ENCODE measurements at places on chromosomes 1 and 21.

GRCh38 chr1:3360646-3361257, 93.7 kb upstream of the ARHGEF16 start:
- H3K36me3 ChIP-seq = no peaks in the 10 kb centered on the region
- no peak overlapping the region for H3K27ac ChIP-seq
- peaks cover 14% of the 10 kb centered on the region for H3K4me1 ChIP-seq
- H3K4me3 ChIP-seq = no peak overlapping the region
- DNase-seq = no peak
- no peaks in the 10 kb centered on the region for H3K27me3 ChIP-seq

DNA sequence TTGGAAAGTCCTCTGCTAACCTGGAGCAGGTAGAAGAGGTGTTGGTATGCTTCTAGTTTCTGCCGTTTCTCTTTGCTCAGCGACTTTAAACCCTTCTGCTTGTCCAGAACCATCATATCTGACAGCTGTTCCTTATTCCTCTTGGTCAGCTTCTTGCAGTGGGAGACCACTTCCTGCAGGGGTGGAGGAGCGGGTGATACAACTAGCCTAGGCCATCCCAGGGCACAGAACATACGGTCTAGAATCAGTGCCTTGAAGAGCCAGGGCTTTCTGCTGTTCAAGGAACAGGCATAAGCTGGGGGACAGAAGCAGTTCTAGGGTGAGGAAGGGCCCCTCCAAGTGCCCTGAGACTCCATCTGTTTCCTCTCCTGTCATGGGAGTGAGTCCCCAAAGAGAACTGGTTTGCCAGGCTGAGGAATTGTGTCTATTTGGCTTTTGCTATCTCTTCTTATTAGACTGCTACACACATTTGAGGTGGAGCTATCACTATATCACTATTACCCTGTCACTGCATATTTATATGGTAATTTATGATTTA, 32.5 kb downstream of the IQGAP3 start:
- DNase-seq = no peak
- no peaks in the 10 kb centered on the region for H3K36me3 ChIP-seq
- H3K4me1 ChIP-seq = peaks cover 5% of the 10 kb centered on the region
- no peaks in the 10 kb centered on the region for H3K27me3 ChIP-seq
- H3K27ac ChIP-seq = no peak overlapping the region

DNA sequence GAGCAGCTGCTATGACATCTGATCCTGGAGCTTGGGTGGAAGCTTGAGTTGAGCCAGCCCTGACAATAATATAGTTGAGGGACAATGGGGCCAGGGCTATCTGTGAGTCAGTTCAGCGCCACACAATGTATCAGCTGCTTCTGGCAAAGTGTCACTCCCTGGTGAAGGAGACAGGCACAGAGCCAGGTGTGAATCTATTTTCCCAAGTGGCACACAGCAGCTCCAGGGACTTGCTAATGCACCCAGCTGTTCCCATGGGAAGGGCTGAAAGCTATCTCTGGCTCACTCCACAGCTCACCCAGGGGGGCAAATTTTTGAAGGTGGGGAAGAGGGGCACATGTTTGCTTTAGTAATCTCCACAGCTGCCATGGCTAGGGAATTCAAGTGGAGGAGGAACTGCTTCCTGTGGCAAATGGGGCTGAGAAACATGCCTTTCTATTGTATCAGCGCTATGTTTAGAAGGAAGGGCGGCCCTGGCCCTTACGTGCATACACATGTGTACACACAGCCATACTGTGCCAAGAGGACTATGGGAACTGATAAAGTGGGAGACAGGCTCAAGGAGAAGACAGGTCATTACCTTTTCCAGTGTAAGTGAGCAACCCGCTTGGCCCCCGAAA, 2.2 kb downstream of the CYB5R1 start:
- H3K27ac ChIP-seq = no peak overlapping the region
- H3K36me3 ChIP-seq = no peaks in the 10 kb centered on the region
- H3K27me3 ChIP-seq = no peaks in the 10 kb centered on the region
- H3K4me3 ChIP-seq = no peak overlapping the region
- DNase-seq = no peak

DNA sequence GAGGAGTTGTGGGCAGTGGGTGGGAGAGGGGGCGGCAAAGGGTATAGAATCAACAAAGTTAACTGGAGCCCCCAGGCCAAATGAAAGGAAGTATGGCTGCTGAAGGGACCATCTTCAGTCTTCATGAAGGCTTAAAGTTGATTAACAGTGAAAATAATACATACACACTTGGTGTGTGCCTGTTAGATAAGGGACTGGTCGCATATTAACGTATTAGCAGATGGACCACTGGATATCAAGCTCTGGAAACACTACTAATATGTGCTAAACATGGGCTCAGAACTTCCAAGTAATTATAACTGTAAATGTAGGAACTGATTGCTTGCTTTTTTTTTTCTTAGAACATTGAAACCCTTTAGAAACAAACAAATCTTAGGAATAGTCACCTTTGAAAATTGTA, 224.7 kb upstream of the KIAA0040 start:
- DNase-seq = no peak
- H3K4me1 ChIP-seq = peaks cover 25% of the 10 kb centered on the region
- no peaks in the 10 kb centered on the region for H3K36me3 ChIP-seq
- H3K27ac ChIP-seq = no peak overlapping the region
- H3K27me3 ChIP-seq = no peaks in the 10 kb centered on the region
- no peak overlapping the region for H3K4me3 ChIP-seq

DNA sequence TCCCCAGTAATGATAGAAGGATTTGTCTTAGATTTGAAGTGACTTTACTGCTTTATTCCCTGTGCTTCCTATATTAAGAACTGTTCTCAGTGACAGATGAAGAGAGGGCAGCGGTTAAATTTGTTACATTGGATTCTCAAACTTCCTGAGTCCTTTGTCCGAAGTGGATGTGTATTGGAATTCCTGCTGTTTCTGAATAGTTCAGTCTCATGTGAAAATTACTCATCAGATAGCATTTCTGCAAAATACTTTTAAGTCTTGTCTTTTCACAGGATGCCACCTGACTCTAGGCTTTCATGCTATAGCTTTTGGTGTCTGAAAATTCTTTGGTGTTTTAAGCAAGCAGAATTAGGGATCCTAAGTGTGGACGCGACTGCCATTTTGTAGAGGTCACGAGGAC, 83.6 kb downstream of the PRDM2 start:
- H3K4me3 ChIP-seq = no peak overlapping the region
- no peak overlapping the region for H3K27ac ChIP-seq
- no peaks in the 10 kb centered on the region for H3K4me1 ChIP-seq
- no peak for DNase-seq

DNA sequence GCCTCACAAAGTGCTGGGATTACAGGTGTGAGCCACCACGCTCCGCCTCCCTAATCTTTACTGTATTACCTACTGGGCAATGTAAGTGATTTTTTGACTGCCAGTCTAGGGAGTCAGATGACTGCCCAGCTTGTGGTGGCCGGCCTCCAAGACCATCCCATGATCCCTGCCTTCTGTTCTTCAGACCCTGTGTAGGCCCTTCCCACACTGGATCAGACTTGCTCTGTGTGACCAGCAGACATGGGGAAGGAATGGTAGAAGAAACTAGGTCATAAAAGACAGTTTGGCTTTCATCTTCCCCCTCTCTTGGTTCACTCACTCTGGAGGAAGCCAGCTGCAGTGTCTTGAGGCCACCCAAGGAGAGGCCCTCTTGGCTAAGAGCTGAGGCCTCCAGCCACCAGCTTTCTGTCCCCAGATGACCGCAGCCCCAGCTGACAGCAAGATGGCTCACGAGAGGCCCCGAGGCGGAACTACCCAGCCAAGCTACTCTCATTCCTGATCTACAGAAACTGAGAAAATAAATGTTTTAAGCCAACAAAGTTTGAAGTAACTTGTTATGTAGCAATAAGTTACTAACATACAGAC, 14.5 kb upstream of the CBR3 start:
- no peaks in the 10 kb centered on the region for H3K36me3 ChIP-seq
- no peak overlapping the region for H3K27ac ChIP-seq
- DNase-seq = no peak
- no peaks in the 10 kb centered on the region for H3K4me1 ChIP-seq
- H3K27me3 ChIP-seq = no peaks in the 10 kb centered on the region
- H3K4me3 ChIP-seq = no peak overlapping the region

DNA sequence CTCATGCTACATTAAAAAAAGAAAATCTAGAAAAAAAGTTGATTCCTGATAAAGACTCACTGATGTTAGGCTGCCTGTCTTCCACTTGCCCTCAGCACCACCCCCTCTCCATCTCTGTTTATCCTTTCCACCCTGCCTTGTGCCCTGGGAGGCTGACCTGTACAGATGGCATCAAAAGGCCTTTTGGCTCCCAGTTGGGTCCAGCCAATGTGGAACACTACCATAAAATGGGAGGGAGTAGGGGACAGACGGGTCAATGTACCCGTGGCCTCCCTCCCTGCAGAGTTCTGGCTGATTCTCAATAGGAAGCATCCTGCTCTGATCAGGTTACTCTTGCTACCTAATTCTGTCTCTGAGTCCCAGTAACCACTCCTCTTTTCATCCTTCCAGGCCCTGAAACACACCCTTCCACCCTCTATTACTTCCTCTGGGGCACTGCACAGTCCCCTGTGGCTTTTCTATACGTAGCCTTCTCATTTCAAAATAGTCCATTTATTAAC, 300.0 kb downstream of the HHIPL2 start:
- H3K4me3 ChIP-seq = no peak overlapping the region
- H3K27ac ChIP-seq = no peak overlapping the region
- no peaks in the 10 kb centered on the region for H3K27me3 ChIP-seq
- no peak for DNase-seq
- H3K4me1 ChIP-seq = no peaks in the 10 kb centered on the region
- no peaks in the 10 kb centered on the region for H3K36me3 ChIP-seq

DNA sequence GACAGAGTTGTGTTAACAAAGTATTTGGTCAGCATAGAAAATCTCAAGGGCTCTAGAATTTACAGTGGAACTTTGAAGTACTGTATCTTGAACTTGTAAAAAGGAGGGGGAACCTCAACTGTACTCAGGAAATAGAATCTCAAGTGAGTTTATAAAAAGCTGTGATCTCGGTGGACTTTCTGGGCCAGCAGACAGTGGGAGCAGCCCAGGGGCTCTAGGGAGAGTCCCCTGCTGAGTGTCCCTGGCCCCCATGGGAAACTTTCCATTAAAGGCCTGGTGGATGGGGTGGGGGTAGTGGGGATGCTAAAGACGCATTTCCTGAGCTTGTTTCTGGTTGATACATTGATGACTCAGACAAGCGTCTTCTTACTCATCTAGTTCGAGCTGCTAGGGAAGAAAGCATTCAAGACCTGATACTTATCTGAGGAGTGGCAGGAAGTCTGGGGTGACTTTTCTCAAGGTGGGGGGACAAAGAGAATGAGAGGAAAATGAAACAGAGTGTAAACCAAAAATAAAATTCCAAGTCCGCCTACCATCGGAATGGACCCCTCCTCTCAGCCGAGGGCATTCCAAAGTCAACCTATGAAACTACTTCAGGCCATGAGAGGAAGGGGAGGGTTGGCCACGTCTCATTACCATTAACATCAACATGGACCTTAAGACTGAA, 65.5 kb downstream of the NID1 start:
- peaks cover 2% of the 10 kb centered on the region for H3K36me3 ChIP-seq
- no peak overlapping the region for H3K27ac ChIP-seq
- no peak overlapping the region for H3K4me3 ChIP-seq
- H3K27me3 ChIP-seq = no peaks in the 10 kb centered on the region
- H3K4me1 ChIP-seq = peaks cover 18% of the 10 kb centered on the region
- no peak for DNase-seq

DNA sequence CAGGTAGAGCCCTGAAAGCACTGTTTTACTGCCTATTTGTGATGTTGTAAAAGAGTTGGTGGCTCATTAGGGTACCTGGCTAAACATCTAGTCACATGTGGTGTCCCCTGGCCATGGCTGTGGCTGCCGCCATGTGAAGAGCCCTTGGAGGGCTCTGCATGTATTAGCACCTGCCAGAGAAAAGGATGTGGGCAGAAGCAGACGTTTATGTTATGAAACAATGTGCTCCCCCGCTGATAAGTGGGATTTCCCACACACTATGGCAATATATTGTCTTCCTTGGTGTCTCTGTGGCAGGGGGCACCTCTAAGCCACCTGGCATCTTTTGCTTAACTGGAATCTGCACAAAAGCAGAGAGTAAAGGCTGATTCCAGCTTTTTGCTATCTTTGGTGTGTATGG, 9.6 kb downstream of the TENT5C start:
- H3K4me3 ChIP-seq = no peak overlapping the region
- H3K4me1 ChIP-seq = peaks cover 28% of the 10 kb centered on the region
- H3K27me3 ChIP-seq = no peaks in the 10 kb centered on the region
- no peak overlapping the region for H3K27ac ChIP-seq

DNA sequence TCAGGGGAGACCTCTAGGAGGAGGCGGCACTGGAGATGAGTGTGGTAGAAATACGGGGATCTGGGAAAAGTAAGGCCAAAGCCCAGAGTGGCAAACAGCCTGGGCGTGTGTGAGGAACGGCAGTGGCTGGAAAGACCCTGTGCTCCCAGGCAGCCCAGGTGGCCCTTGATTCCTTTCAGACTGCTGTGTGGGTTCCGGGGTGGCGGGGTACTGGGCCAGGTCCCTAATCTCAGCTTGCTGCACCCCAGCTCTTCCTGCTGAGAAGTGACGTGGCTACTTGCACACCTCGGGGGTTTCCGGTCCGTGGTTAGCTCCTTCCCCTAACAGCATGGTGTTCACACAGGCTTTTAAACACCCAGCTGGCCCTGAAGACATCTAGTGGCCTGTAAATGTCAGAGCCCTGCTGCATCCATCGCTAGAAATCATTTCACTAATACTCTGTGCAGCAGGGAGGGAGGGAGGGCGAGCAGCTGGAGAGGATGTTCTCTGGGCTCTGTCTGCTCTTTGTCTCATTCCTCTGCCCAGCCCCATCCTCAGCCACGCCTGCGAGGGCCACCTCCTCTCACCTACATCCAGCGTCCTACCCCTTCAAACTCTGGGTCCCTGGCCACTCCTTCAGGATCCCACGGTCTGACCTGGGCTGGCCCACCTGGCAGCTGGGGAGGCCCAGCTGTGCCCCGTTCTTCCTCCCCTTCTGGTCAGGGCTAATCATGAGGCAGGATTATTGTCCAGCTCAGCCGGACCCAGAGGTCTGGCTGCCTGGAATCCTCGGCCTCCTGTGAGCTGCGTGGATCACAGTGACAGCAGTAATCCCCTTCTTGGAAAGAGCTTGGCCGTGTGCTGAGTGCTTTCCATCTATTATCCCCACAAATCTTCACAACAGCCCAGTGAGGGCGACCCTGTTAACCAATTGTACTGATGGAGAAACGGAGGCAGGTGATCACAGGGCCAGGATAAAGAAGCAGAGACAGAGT, 7.2 kb downstream of the ZDHHC18 start:
- DNase-seq = no peak
- H3K27me3 ChIP-seq = no peaks in the 10 kb centered on the region
- no peak overlapping the region for H3K4me3 ChIP-seq

DNA sequence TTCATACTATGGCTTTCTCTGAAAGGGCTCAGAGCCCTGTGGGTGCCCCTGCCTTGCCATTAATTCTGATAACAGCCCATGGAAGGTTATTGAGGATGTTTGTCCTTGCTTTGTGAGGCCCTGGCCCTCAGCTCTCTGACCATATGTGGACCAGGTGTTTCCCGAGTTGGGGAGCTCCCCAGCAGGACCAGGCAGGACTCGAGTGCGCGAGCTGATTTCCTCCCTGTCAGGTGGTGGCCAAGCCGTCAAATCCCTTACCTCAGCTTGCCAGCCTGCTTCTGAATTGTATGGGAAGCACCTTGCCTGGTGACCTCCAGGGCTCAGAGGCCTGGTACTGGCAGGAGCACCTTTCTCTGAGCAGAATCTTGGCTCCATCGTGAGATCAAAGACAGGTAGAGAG, 17.9 kb upstream of the SDE2 start:
- no peak for DNase-seq
- H3K4me3 ChIP-seq = no peak overlapping the region
- H3K27ac ChIP-seq = no peak overlapping the region
- no peaks in the 10 kb centered on the region for H3K27me3 ChIP-seq
- no peaks in the 10 kb centered on the region for H3K36me3 ChIP-seq
- no peaks in the 10 kb centered on the region for H3K4me1 ChIP-seq

All from Caco-2 (cell line).